ENCODE measurements at places on chromosomes 7 and 10.

GRCh38 chr7:135238112-135238744 is 4.6 kb downstream of the STRA8 start:
- DNase-seq = no peak

DNA sequence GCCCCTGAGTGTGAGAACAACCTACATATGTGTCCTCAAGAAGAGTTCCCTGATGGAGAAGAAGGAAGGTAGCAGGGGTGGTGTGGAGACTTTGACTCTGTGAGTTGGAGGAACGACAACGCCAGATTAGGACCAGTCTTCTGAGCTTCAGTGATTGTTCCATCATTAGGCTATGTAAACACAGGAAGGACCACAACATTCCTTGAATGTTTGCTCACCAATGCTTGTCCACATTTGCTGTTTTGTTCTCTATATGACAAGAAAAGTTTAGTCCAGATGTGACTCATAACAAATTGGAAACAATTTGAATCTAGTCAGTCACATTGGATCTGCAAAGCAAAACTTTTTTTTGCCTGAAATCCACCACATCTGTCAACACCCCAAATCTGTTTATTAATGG is 62.7 kb downstream of the ENTPD1 start:
- peak; percentile 54 for DNase-seq

GRCh38 chr7:47504551-47505311 is 77.2 kb downstream of the TNS3 start:
- DNase-seq = no peak

DNA sequence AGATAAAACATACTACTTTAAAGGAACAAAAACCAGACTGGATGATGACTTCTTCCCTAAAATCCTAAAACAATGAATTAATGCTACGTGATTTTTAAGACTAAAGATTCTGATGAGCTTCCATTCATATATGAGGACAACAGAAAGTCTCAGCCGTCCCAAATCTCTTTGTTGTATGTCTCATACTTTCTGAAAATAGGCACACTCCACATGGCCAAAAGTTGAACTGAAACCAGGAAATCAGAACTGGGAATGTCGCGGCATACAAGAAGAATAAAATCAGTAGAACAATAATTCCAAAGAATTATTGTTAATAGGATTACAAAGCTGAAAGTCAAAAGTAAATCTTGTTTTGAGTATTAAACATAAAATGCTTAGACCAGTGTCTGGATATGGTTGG is 195.4 kb upstream of the GHITM start:
- DNase-seq = no peak

GRCh38 chr7:7228967-7229366 is 46.6 kb downstream of the C1GALT1 start:
- DNase-seq = no peak

DNA sequence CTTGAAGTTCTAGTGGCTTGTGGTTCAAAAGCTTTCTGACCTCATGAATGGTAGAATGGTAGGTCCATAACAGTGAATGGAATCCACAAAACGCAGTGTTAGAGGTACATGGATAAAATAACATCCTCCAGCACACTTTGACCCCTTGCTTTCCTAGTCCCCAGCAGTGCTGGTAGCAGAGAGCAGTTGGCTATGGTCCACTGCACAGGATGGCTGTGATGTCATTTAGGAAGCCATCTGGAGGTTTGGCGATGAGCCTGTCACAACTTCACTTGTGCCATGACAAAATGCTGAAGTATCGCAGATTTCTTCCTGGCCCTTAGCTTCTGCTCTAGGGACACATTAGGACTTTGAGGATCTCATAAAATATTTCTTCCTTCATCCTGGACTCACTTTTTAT is 300.0 kb upstream of the FZD8 start:
- DNase-seq = no peak

GRCh38 chr10:131851346-131851745 is 49.5 kb upstream of the PPP2R2D start:
- DNase-seq = no peak

DNA sequence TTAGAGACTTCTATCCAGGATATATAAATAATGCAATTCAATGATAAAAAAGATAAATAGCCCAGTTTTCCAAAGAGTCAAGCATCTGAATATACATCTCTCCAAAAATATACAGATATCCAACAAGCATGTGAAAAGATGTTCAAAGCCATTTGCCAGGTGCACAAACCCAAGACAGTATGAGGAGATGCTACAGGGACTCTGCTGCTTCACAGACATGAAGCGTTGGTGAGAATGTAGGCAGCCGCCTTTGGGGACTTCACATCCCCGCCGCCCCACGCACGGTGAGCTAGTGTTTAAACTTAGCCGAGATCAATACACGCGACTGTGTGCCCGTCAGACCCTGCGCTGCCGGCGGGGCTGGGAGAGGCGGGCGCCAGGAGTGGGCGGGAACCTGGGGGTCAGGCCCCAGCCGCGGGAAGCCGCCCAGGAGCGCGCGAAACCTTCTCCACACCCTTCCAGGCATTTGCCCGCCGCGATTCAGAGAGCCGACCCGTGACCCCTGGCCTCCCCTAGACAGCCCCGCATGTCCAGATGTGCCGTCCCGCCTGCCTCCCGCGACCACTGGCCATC is 927 bp upstream of the ALOX5 start:
- DNase-seq = no peak

- DNase-seq = no peak
Observed at GRCh38 chr10:84328418-84329195, at the start of gene CCSER2. Gene CCSER2, plus strand, starts transcription at chr10:84328589. Its CDS starts 42,464 bp downstream, at chr10:84371053.

DNA sequence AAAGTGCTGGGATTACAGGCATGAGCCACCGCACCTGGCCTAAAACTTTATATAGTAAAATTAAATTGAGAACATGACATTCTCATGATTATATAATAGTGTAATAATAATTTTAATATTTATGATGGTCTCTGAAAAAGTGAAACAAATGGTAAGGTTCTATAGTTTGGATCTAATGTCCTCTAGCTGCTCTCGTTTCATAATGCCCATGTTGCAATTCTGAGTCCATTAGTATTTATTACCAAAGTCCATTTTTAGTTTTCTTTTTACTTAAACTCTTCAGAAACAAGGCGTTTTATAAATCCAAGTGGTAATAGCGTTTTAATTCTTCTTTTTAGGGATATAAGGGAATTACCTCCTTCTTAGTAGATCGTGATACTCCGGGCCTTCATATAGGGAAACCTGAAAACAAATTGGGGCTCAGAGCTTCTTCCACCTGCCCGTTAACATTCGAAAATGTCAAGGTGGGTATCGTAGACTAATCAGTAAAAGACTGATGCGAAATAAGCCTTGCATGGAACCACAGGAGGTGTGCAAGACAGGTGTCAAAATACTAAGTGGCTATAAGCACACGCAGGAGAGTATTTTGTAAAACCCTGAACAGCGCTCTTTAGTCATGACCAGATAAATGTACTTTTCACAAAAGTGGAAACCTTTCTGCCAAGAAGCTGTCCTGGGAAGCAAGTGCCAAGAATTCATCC is 34.1 kb downstream of the ACADSB start:
- DNase-seq = no peak

DNA sequence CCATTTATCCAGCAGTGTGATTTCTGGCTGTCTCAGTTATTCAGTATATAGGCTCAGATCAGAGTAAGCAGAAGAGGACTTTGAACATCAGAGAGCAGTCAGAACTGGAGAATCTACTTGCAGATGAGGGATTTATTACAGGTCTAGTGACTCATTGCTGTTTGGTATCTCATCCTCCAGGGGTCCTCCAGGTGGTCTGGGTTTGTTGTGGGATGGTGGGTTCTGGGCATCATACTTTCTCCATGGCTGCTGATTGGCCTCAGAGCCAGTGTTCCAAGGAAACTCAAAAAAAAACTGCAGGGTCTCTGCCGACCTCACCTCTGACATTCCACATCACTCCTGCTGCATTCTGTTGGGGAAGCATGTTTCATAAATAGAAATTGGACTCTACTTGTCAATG is 214.8 kb downstream of the CNTNAP2 start:
- no peak for DNase-seq

DNA sequence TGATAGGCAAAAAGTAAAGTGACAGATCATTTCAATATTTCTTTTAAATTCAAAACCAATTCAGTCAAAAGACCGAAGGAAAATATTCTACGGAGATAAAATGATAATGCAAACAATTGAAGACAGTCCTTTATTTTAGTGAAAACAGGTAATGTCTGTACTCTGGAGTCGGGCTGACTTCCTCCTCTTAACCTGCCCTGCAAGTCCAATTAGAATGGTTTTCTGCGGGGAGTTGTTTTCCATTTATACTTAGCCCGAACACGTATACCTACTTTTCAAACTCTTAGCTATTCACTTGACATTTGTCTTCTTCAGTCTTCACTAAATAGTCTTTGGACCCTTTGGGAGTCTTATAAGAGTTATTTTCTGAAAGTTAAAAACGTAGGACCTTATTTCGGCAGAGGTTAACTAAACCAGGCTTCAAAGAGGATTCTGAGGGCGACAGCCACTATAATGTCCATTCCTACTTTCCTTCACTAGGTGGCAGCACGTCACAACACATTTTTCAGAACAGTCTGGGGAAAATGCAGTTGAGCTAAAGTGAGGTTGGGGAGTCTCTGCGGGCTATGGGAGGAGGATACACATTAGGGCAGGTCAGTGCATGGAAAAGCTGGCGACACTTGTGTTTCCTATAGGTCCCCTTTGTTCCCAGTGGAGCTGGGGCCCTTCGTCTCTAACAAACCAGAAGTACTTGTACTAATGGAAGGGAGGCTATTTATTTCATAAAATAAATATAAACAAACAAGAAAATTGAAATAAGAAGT is 472.0 kb downstream of the KCNMA1 start:
- DNase-seq = no peak

DNA sequence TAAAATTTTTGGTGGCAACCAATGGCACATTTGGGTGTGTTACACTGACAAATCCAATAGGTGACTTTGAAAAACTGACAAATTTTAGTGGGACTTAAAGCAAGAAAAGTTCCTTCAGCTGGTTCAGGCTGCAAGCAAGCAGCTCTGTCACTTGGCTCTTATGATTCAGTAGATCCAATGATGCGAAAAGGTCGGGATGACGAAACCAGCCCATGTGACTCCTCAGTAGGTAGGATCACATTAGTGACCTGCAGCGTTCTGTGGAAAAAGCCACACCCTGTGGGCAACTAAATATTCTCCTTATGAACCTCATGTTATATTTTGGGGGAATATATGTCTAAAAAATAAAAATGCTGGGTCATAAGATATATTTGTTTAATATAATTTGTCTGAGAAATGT is 13.3 kb upstream of the TSGA13 start:
- no peak for DNase-seq

DNA sequence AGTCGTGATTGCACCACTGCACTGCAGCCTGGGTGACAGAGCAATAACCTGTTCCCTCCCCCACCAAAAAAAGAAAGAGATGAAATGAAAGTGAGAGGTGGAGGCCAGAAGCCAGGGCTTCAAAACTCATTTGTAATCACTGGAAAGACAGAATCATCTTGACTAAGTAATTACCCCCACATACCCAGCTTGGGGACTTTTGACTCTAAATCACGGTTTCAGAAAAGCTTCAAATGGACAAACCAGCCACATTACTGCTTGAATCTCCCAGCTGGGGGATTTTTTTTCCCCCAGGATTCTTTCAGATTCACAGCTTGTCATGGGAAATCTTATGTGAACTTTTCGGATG is 361.0 kb downstream of the FRMD4A start:
- no peak for DNase-seq

GRCh38 chr7:84425702-84426259 is 231.2 kb upstream of the SEMA3A start:
- no peak for DNase-seq

DNA sequence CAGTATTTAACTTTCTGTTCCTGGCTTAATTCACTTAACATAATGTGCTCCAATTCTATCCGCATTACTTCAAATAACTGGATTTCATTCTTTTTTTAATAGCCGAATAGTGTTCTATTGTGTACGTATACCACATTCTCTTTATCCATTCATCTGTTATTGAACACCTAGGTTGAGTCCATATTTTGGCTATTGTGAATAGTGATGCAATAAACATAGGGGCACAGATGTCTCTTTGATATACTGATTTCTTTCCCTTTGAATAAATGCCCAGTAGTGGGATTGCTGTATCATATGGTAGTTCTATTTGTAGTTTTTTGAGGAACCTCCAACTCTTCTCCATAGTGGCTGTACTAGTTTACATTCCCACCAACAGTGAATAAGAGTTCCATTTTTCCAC is 25.5 kb upstream of the TSPAN33 start:
- no peak for DNase-seq

GRCh38 chr10:131889755-131890154 is 11.1 kb upstream of the PPP2R2D start:
- DNase-seq = no peak

GRCh38 chr7:2353936-2354185 is 766 bp upstream of the EIF3B start:
- DNase-seq = peak; percentile 74

DNA sequence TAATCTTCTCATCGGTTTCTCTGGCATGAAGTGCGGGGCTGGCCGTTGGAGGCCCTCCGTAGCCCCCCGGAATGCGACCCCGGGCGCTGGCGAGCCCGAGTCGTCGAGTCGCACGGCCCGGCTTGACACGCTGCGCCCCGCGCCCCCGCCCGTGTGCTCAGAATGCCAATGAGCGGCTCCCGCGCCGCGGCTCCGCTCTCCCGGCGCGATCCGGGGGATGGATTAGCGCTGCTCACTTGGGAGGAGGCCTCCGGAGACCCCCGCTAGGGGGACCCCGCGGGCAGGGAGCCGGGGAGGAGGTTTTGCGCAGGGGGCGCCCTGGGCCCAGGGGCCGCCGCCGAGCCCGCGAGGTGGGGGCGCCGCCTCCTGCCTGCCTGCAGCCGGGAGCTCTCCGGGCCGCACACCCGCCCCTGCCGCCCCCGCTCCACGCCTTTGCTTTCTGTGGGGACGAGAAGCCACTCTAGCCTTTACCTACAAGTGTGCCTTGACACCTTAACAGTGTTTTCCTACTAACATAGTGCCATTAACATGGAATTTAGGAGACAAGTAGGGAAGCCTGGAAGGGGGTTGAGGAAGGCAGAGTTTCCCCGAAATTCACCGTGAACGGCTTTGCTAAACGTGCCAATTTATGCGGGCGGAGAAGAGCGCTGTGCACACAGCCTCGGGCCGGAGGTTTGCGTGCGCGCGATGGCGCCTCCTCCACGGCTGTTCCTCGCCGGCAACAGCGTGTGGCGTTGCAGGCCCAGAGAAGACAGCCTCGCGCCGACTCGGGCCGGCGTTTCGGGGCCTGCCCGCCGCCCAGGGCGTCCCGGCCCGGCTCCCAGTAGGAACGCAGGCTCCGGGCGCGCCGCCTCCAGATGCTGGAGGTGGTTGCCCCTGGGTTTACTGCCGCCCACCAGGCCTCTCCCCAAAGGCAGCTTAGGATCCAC is 7.1 kb downstream of the SHH start:
- DNase-seq = no peak

- DNase-seq = peak; percentile 95
Observed at GRCh38 chr10:3852147-3852904, 67.3 kb upstream of the KLF6 start.

- DNase-seq = no peak
Observed at GRCh38 chr7:24133691-24134090, 150.3 kb upstream of the NPY start.

All from AG04450 (cell line).